Left ventricle myocardium inferior (tissue), 1 donor: ENCODE measurements at places on chromosomes 16 and 17. TPM values are rescaled to one million over a fixed set of nuclear protein-coding genes. Genes with fewer than 3 reads are reported as not detected.
A peak's percentile ranks its signal among the peaks of the same experiment; 100 is the strongest.

- no peak overlapping the region for H3K27ac ChIP-seq
- no peak for DNase-seq
- no peaks in the 10 kb centered on the region for H3K36me3 ChIP-seq
- H3K4me1 ChIP-seq = peaks cover 25% of the 10 kb centered on the region
- no peak overlapping the region for H3K4me3 ChIP-seq
Measured at GRCh38 chr17:71963351-71963750, 157.5 kb upstream of the SOX9 start.

DNA sequence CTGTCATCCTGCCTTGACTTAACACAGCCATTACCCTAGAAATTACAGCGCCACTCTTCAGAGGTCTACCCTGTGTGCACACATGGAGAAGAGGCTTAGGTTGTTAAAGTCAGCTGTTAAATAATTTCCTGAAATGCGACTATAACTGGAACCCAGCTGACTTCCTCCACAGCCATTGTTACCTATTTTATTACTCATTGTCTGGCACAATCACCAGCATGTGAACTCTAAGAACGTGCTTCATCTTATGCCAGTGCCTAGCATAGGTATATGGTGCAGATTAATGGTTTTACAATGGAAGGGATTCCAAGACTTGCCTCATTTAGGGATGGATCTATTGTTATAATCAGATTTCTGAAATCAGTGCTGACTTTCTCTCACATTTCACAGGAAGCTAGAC is 11.9 kb downstream of the RDM1 start:
- no peak overlapping the region for H3K27ac ChIP-seq
- no peak for DNase-seq
- H3K4me3 ChIP-seq = no peak overlapping the region
- H3K27me3 ChIP-seq = peaks cover 13% of the 10 kb centered on the region
- no peaks in the 10 kb centered on the region for H3K4me1 ChIP-seq

DNA sequence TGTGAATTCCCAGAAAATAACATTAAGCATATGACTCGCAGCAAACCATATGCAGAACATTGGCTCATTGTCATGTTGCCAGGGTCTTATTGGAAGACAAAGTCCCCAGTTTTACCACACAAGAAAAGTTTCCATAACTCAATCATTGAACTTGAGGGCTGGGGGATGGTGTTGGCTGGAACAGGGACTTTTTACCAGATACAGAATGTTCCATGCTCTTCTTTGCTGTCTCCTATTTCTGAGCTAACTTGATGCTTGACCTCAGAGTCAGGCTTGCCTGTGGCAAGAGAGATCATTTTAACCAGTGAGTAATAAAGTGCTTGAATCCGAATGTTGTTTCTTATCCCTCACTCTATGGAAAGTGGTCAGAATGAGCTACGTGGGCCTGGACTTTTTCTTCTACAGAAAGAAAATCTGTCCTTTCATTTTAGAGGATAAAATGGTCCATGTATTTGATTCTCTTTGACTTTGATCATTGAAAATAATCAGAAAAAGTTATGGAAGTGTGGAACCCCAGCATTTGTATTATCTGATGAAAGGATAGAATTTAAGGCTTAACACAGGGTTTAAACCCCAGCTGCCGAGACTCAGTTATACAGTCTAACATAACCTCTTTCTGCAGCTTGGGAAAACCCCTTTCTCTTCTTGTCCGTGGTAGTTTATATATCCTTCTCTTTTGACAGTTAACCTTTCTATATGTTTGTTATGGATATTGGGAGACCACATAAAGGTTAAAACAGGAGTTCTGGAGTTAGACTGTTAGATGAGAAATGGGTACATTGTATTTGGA is 67.0 kb downstream of the TUBD1 start:
- no peak overlapping the region for H3K4me3 ChIP-seq
- H3K4me1 ChIP-seq = peaks cover 29% of the 10 kb centered on the region
- DNase-seq = no peak
- peaks cover 10% of the 10 kb centered on the region for H3K36me3 ChIP-seq
- no peaks in the 10 kb centered on the region for H3K27me3 ChIP-seq
- H3K27ac ChIP-seq = peak overlapping the region; percentile 46

DNA sequence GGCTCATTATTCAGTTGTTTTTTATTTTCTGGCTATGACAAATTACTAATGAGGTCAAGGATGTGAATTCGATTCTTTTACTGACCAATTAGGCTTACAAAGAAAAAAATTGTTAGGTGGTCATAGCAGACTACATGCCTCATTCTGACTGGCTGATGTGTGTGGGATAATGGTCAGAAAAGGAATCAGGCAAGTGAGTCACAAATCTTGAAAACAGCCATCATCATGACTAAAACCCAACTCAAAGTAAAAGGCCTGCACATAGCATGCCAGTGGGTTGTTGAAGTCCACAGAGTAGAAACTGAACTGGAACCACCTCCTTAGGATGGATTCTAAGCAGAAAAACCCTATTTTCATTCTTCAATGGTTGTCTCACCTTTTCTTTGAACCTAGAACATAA is 8.6 kb downstream of the RPGRIP1L start:
- no peaks in the 10 kb centered on the region for H3K36me3 ChIP-seq
- no peak overlapping the region for H3K4me3 ChIP-seq
- no peak overlapping the region for H3K27ac ChIP-seq
- no peaks in the 10 kb centered on the region for H3K27me3 ChIP-seq
- DNase-seq = no peak

- peak overlapping the region; percentile 45 for H3K4me3 ChIP-seq
- DNase-seq = no peak
- no peaks in the 10 kb centered on the region for H3K27me3 ChIP-seq
- H3K36me3 ChIP-seq = no peaks in the 10 kb centered on the region
Measured at GRCh38 chr16:57266531-57267260, 17.8 kb downstream of the PLLP start.

GRCh38 chr17:57357392-57357784 is 101.1 kb downstream of the MSI2 start:
- peak overlapping the region; percentile 81 for H3K27ac ChIP-seq
- H3K36me3 ChIP-seq = no peaks in the 10 kb centered on the region
- peaks cover 68% of the 10 kb centered on the region for H3K4me1 ChIP-seq
- H3K27me3 ChIP-seq = no peaks in the 10 kb centered on the region
- peak; percentile 73 for DNase-seq

DNA sequence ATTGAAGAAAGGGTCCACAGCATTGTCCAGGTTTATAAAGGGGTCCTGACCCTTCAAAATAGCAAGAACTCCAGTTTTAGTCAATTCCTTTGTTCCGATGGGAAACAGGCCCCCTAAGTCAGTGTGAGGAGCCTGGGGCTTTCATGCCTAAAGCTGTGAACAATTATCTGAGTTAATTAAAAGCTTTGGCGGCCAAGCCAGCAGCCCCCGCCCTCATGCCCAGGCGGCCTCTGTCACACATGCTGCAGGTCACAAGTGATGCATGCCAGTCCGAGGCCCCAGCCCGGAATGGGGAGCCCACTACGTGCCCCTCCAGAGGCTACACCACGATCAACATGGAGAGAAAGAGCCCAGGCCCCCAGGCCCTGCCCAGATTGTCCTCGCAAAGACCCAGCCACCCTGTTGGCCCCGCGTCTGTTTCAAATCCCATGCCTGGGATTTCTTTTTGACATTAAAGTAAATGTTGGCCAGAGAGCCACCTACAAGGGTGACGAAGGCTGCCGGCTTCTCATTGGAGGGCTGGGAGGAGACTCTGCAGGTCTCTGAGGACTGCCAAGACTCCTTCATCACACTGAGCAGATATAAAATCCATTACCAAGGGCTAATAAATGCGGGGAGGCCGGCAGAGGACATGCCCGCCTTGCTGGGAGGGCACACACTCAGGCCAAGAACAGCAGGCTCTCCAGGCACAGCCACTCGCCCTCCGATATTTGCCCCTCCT is 14.5 kb upstream of the PITPNM3 start:
- no peak overlapping the region for H3K27ac ChIP-seq
- H3K4me1 ChIP-seq = peaks cover 15% of the 10 kb centered on the region

DNA sequence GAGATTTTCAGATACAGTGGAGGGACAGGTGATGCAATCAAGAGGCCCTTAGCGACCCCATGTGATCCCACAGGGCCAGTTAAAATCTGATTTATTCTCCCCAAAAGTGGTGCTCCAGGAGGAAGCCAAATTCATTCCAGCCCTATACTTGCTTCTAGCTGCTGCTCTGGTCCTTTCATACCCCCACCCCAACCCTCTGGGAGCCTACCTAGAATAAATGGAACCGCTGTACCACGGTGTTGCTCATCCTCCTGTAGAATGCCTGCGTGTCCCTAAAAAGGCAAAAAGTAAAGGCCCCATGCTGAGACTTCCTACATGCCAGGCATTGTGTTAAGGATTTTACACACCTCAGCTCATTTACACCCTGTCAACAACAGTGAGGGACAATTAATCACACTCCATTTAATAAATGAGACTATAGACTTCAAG is 2.0 kb upstream of the RASL10B start:
- H3K36me3 ChIP-seq = peaks cover 15% of the 10 kb centered on the region
- no peak overlapping the region for H3K27ac ChIP-seq
- H3K27me3 ChIP-seq = no peaks in the 10 kb centered on the region
- H3K4me1 ChIP-seq = peaks cover 43% of the 10 kb centered on the region

DNA sequence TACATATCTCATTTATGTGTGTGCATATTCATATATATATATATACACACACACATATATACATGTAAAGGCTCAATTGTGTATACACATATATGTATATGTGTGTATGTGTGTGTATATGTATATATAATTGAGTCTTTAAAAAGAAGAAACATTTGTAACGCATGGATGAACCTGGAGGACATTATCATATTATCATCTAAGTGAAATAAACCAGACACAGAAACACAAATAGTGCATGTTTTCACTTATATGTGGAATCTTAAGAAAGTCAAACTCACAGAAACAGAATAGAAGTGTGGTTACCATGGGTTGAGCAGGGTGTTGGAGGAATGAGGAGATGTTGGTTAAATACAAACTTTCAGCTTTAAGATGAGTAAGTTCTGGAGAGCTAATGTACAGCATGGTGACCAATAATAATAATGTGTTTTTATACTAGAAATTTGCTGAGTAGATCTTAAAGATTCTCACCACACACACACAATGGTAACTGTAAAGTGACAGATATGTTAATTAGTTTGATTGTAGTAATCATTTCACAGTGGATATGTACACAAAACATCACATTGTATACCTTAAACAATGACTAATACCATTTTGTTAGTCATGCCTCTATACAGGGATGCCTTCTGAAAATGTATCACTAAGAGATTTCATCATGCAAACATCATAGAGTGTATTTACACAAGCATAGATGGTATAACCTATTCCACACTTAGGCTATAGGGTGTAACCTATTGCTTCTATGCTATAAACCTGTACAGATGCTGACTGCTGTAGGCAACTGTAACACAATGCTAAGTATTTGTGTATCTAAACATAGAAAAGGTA is 132.6 kb upstream of the CACNG5 start:
- H3K36me3 ChIP-seq = peaks cover 6% of the 10 kb centered on the region
- no peak overlapping the region for H3K27ac ChIP-seq
- no peak overlapping the region for H3K4me3 ChIP-seq
- H3K27me3 ChIP-seq = no peaks in the 10 kb centered on the region

GALR2 gene
- not detected for total RNA-seq
